ENCODE measurements at places on chromosomes 6 and 20.

- DNase-seq, result no peak
Measured at GRCh38 chr6:165568326-165568725, 94.7 kb downstream of the PDE10A start.

GRCh38 chr6:48744948-48745347 is 634.0 kb upstream of the PTCHD4 start:
- peak; percentile 55 for DNase-seq

- no peak for DNase-seq
Measured at GRCh38 chr6:39932386-39932910, 1.8 kb downstream of the MOCS1 start.

GRCh38 chr6:132023490-132023889 is 72.3 kb upstream of the CCN2 start:
- DNase-seq, result peak; percentile 42

DNA sequence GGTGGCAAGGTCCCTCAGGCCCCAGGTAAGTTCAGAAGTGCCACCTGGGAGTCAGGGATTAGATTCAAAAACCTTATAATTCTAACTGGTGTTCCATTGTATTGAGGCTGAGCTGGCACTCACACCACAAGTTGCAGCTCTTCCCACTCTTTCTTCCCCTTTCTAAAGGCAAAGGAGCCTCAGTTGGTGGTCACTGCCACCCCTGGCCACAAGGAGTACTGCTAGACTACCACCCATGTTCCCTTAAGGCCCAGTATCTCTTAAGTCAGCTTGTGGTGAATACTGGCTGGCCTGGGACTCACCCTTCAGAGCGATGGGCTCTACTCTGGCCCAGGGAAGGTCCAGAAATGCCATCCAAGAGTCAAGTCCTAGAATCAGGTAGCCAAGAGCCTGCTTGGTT is 421.1 kb upstream of the KHDRBS2 start:
- DNase-seq, result no peak

All from fibroblast of upper back skin (primary cell).